ENCODE measurements at places on chromosomes 13 and 19. TPM values are rescaled to one million over a fixed set of nuclear protein-coding genes. Genes with fewer than 3 reads are reported as not detected.

Gene CEACAM1
- polyA plus RNA-seq = 2.1 TPM

Gene EPSTI1
- 2.6 TPM for polyA plus RNA-seq

Gene AMER2
- 0.04 TPM for polyA plus RNA-seq

Gene EFNB2
- polyA plus RNA-seq = 22.6 TPM

Gene ZNF599
- polyA plus RNA-seq = 7.2 TPM

Gene SHC2
- polyA plus RNA-seq = 39.7 TPM

Gene ATCAY
- 1.8 TPM for polyA plus RNA-seq

Gene PSG11
- 2.7 TPM for polyA plus RNA-seq

Gene TNNT1
- polyA plus RNA-seq = 516 TPM

Gene CYP4F8
- polyA plus RNA-seq = not detected

Gene LILRA1
- polyA plus RNA-seq = 0.56 TPM

Gene DLEU7
- 0.50 TPM for polyA plus RNA-seq

Gene HTR2A
- 0.08 TPM for polyA plus RNA-seq

Gene COL4A1
- 706 TPM for polyA plus RNA-seq

Gene THSD1
- 20.8 TPM for polyA plus RNA-seq

Gene TBXA2R
- polyA plus RNA-seq = 3.4 TPM

Gene OR7A5
- not detected for polyA plus RNA-seq

Gene TIMM13
- polyA plus RNA-seq = 98.0 TPM

Gene ADGRE3
- not detected for polyA plus RNA-seq

Gene CFAP97D2
- polyA plus RNA-seq = not detected

Gene SIAH3
- polyA plus RNA-seq = 0.15 TPM

Gene ATP7B
- polyA plus RNA-seq = 7.3 TPM

Gene SLC17A7
- polyA plus RNA-seq = 0.76 TPM

Gene AP1M1
- polyA plus RNA-seq = 49.9 TPM

Gene EDDM13
- 1.3 TPM for polyA plus RNA-seq

Gene SHISA7
- polyA plus RNA-seq = 0.18 TPM

Gene LHFPL6
- 71.0 TPM for polyA plus RNA-seq

Gene PCDH20
- 2.3 TPM for polyA plus RNA-seq

Gene PLK5
- 0.30 TPM for polyA plus RNA-seq

Gene LILRB1
- polyA plus RNA-seq = 2.0 TPM

Gene MTUS2
- polyA plus RNA-seq = 24.3 TPM

Gene POLR2I
- polyA plus RNA-seq = 55.2 TPM

Gene MEF2B
- 2.8 TPM for polyA plus RNA-seq

Gene LGALS7B
- polyA plus RNA-seq = 5.4 TPM

Gene LGALS7
- not detected for polyA plus RNA-seq

Gene SSBP4
- 135 TPM for polyA plus RNA-seq

Gene RNF113B
- polyA plus RNA-seq = not detected

Gene CEACAM4
- polyA plus RNA-seq = not detected

All from hindlimb muscle (tissue), 1 donor.